ENCODE measurements at places on chromosomes 7 and 10. TPM values are rescaled to one million over a fixed set of nuclear protein-coding genes. Genes with fewer than 3 reads are reported as not detected.

GRM3 gene
- polyA plus RNA-seq = 0.16 TPM

HTR5A gene
- not detected for polyA plus RNA-seq

DNA sequence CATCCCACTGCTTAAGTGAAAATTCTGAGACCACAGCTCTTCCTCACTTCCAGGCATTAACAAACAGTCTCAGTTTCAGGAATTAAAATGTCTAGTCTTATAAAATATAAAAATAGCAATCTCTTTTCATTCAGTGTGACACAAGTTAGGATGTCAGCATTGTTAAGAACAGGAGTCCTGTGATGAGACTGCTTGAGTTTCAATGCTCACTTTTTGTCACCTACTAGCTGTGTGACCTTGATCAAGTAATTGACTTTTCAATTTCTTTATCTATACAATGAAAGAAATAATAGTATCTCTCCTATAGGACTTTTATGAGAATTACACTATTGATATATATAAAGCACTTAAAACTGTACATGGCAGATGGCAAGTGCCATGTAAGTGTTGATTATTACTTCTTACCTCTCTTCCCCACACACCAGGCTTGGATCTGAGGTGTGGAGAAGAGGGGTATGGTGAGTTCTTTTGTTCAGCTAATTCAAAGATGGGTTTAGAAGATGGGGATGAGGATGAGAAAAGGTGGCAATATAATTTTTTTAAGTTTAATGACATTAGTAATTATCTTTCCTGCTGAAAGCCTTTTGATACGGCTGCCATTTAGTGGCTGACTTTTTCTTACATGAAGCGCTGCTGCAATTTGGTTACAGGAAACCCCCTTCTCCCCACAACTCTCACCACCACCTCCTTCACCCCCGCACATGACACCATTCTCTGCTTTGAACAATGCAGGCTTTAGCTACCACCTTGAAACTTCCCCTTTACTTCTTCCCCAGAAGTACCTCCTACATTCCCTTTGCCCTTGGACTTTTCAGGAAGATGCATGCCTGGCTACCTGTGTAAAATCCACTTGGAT is 20.8 kb upstream of the HYAL4 start:
- DNase-seq = no peak

GRCh38 chr7:19421861-19422260 is 276.6 kb upstream of the FERD3L start:
- no peak for DNase-seq

STAG3 gene
- polyA plus RNA-seq = 18.0 TPM

DNA sequence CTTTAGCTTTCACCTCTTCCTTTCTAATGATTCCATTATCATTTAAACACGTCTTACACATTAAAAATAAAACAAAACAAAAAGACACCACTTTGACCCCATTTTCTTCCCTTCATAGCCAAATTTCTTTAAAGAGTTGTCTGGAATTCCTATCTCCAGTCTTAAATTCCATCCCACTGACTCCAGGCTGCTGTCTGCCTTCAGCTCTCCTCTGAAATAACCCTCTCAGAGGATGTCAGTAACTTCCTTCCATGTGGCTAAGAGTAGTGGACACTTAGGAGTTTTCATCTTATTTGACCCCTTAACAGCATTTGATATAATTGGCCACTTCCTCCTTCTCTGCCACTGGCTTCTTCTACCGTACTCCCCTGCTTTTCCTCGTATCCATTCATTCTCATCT is 69.6 kb upstream of the MKX start:
- DNase-seq = no peak

DNA sequence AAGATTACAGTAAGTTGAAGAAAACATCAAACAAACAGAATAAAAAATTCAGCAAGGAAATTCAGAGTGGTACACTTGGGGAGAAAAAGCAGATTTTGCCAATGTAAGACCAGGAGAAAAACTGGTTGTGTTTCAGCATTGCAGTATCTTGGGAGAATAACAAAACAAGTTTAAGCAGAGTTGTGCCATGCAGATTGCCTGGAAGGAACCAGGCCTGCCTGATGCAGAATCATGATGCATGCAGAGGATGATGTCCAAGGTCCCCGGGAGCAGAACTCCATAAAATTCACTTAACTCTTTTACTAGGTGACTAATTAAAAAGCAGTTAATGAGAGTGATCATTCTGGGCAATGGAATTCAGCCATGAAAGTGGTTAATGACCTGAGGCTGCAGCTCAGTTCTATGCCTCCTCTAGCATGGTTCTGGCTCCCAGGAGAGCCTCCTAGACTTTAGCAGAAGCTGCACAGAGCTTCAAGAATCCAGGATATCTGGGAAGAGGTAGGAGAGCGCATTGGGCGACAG is 379.7 kb upstream of the C7orf33 start:
- DNase-seq = no peak

GRCh38 chr7:133060004-133060403 is 21.9 kb downstream of the CHCHD3 start:
- no peak for DNase-seq

C7orf33 gene
- not detected for polyA plus RNA-seq

DNA sequence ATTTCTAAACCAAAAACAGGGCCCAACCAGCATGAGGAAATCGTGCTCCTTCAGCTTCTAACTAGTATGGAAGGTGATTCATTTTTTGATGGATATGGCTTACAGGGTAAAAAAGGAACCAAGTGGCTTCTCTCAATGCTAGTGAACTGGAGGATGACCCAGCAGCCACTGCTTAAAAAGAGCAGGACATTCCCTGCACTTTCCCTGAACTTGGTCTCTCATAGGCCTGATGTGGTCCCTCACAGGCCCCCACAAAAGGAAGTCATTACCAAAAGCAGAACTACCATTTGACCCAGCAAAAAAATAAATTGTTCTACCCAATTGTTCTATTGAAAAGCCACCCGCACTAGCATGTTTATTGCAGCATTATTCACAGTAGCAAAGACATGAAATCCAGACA is 188.8 kb downstream of the CALN1 start:
- DNase-seq = no peak

DNA sequence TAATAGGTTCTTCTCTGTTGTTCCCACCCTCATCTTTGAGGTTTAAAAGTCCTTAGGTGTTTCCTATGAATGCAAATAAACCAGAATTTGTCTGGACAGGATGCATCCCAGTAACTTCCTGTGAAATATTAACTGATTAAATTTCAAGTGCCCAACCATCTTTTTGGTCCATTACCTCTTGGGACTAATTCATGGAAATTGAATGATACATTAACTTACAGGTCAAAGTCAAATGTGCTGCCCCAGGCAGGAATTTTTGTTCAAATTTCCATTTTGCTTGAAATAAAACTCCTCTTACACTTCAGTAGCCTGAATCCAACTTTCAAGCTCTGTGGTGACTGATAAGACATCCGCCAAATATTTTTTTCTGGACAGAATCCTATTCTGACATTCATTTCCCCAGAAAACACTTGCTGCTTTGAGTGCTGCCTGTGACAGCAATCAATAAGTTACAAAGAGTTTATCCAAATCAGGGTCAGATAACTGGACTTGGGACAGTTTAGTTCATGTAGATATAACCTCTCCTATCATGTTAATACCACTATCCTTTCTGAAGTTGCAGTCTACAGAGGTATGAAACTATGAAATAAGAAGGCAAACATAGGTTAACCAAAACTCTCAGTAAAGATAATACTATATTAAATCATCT is 383.5 kb downstream of the POM121L12 start:
- DNase-seq = no peak

- DNase-seq = no peak
Measured at GRCh38 chr10:93566435-93567276, at the start of gene FFAR4. Gene FFAR4 (plus strand): TSS chr10:93566665. CDS start chr10:93566721, 56 bp downstream.

DNA sequence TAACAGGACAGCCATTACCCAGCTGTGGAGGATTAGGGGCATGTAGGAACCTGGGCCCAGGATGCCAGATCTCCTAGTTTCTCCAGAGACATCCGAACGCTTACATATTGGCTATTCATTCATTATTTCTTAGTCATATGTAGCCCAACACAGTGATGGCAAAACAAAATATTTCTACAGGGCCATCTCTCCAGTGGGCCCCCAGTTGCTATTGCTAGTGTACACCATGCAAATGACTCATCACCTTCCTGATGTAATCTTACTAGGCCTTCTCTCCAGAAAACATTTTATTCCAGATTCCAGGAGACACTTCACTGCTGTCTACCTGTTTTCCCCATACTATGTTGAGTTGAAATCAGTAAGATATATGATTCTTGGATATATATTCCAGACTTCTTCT is 201.7 kb downstream of the PLXDC2 start:
- no peak for DNase-seq

- no peak for DNase-seq
Measured at GRCh38 chr10:124686707-124687376, 57.3 kb downstream of the FAM53B start.

DNA sequence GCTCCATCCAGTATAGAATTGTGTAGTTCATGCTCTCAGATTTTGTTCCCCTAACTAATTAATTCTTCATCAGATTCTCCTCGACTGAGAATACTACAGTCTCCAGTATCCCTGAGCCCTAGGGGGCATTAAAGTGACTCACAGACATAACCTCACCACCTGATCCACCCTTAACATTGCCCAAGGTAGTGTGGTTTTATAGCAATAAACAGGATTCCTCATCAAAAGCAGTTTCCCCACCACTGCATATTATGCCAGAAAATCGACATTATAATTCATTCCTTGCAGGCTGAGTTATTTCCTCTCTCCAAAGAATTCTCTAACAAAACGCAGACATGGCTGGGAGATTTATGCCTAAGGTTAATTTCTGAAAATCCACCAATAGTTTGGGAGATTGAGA is 1402.5 kb upstream of the CELF2 start:
- no peak for DNase-seq

- no peak for DNase-seq
Measured at GRCh38 chr10:97140049-97140846, 45.5 kb downstream of the SLIT1 start.

- peak; percentile 43 for DNase-seq
Measured at GRCh38 chr10:60646966-60647796, 131.1 kb upstream of the CDK1 start.

BZW2 gene
- 86.0 TPM for polyA plus RNA-seq

LIPJ gene
- 0.05 TPM for polyA plus RNA-seq

SLC37A3 gene
- 52.8 TPM for polyA plus RNA-seq

DYNC1I1 gene
- polyA plus RNA-seq = 2.8 TPM

DNA sequence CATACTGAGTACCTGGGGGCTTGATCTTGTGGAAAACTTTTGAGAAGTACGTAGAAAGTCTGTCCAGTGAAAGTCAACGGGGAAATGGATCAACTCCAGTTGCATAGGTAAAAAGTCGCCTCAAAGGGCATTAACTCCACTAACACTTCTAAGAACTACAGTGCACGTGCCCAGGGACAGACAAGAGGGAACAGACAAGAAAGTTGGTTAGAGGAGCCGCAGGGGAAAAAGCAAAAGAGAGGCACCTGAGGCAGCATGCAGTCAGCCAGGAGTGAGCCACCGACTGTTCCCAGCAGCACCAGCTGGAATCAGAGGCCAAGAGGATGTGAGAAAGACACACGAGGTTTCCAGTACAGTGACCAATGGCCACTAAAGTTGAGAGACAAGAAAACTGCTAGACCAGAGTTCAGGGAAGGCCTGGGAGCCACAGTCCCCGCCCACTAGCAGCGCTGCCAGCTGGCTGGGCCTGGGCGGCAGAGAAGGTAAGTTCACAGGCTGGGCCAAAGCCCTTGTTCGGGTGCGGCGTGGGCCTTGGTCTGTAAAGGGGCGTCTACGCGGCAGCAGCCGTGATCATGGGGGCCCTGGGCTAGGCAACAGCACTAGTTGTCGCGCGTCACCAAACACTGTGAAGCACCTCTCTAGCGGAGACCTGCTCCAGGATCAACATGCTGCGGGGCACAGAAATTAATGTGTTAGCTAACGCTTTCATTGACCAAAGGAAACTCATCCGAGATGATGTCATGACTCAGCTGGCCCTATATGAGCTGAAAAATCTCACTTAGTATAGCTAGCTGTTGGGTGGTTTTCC is 14.0 kb downstream of the ITGB1 start:
- DNase-seq = no peak

- no peak for DNase-seq
Measured at GRCh38 chr10:64394744-64395143, 873.5 kb downstream of the REEP3 start.

- DNase-seq = no peak
Measured at GRCh38 chr10:436013-436697, 253.3 kb downstream of the DIP2C start.

GRCh38 chr7:134712196-134712595 is 65.5 kb downstream of the BPGM start:
- DNase-seq = no peak

DNA sequence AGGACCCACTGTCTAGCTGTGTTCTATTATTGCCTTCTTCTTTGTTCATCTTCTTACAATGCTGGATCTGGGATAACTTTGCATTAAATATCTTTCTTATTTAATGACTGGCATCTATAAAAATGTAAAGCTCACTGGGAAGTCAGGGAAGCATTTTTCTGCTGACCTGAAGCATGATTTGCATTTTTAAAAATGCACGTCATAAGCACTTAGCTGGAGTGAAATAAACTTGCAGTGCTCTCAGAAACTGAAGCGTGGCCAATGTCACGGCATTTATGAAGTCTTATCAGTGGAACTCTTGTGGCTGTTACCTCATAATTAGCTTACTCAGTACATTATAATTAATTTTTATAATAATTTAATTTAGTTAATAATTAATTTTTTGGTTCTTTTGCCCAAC is 59.1 kb downstream of the FRMD4A start:
- DNase-seq = no peak

DNA sequence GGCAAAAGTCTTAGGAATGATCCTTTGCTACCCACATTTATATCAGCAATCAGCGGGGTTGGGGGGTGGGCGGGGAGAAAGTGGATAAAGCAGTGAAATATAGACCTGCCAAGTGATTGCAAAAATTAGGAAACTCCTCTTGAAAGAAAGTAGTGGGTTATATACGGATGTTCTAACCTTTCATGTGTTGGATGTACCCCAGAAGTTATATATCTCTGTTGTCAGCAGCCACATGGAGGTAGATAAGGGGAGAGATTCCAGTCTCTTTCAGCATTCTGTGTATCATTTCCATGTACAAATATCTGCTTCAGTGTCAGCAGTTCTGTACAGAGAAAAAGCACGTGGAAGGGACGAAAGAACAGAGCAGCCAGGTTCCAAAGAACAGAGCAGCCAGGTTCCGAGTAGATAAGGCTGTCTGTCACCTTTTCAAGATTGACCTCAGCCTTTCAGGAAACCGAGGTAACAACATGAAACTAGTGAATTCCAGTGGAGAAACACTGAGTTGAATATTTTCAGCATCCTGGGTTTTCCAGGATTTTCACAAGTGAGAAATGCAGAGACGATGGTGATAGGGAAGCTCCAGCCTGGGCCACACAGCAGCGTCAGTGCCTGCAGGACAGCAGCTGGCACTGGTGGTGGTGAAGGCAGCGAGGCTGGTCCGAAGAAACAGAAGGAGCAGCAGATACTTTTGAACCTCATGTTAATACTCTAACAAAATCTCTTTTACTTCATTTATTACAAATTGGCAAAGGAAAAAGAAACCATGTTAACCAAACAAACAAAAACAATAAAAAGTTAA is 212.3 kb downstream of the C7orf25 start:
- no peak for DNase-seq

- no peak for DNase-seq
Measured at GRCh38 chr7:129559564-129559963, 52.0 kb upstream of the NRF1 start.
